ENCODE measurements at places on chromosomes 7 and 10. TPM values are rescaled to one million over a fixed set of nuclear protein-coding genes. Genes with fewer than 3 reads are reported as not detected.

The TAF3 gene
- 9.9 TPM for total RNA-seq

The TMEM229A gene
- 0.33 TPM for total RNA-seq

DNA sequence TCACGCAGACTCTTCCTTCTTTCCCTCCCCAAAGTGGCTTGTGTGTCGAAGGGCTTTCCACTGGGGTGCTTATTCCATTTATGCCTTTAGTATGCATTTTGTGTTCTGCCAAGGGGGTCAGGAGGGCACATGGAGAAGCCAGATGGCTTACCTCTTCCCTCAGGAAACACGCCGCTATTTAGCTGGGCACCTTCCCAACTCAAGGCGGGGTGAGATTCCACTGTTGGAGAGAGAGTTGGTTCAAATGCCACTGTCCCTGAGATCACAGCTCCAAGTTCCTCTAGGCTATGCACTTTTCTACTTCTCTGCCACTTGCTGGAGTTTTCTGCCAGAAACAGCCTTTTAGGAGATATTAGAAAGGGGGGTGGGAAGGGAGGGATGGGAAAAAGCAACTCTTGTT lies 1091.8 kb downstream of the LRMDA start:
- H3K4me1 ChIP-seq = peaks cover 25% of the 10 kb centered on the region
- no peak overlapping the region for H3K27ac ChIP-seq
- no peak overlapping the region for H3K4me3 ChIP-seq
- no peaks in the 10 kb centered on the region for H3K36me3 ChIP-seq
- DNase-seq = no peak

GRCh38 chr7:21939858-21940372 lies 5.8 kb downstream of the CDCA7L start:
- H3K4me1 ChIP-seq = peaks cover 29% of the 10 kb centered on the region
- no peak for DNase-seq
- H3K36me3 ChIP-seq = peaks cover 34% of the 10 kb centered on the region
- no peak overlapping the region for H3K4me3 ChIP-seq
- H3K27ac ChIP-seq = no peak overlapping the region

The IRF5 gene
- 2.5 TPM for total RNA-seq

DNA sequence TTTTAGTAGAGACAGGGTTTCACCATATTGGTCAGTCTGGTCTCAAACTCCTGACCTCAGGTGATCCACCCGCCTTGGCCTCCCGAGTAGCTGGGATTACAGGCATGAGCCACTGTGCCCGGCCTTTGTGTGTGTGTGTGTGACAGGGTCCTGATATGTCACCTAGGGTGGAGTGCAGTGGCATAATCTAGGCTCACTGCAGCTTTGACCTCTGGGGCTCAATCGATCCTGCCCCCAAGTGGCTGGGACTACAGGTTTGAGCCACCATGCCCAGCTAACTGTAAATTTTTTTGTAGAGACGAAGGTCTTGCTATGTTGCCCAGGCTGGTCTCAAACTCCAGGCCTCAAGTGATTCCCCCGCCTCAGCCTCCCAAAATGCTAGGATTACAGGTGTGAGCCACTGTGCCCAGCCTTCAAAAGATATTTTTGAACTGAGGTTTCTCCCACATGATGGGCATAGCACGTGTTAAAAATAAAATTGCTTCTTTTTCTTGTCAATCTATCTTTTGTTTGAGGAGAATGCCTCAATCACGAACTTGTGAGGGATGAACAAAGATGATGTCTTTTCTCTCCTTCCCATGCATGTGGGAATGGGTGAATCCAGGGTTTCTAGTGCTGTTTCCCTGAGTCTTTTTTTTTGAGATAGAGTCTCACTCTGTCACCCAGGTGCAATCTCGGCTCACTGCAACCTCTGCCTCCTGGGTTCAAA lies 30.8 kb upstream of the PSAP start:
- H3K4me3 ChIP-seq = no peak overlapping the region
- peaks cover 11% of the 10 kb centered on the region for H3K4me1 ChIP-seq
- DNase-seq = no peak
- no peaks in the 10 kb centered on the region for H3K36me3 ChIP-seq

- H3K4me1 ChIP-seq = no peaks in the 10 kb centered on the region
- no peaks in the 10 kb centered on the region for H3K27me3 ChIP-seq
- DNase-seq = no peak
These were observed 34.8 kb downstream of the LUC7L2 start for GRCh38 chr7:139394540-139394939.

DNA sequence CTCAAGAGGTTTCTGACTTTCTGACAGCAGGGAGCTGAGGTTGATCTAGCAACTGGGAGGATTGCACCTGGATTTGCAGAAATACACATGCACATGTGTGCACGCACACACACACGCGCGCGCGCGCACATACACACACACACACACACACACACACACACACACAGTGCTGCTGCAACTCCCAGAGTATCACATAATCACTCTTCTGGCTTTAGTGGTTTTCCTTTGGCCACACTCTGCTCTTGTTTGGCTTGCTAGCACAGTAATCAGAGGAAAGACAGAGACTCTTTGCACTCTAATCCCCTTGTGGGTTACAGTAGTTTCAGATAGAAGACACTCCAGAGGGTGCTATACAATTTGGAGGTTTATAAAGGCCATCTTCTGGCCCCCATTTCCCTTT lies 705.0 kb downstream of the AUTS2 start:
- DNase-seq = no peak
- H3K36me3 ChIP-seq = no peaks in the 10 kb centered on the region
- no peaks in the 10 kb centered on the region for H3K27me3 ChIP-seq
- H3K4me3 ChIP-seq = no peak overlapping the region
- H3K4me1 ChIP-seq = no peaks in the 10 kb centered on the region

All from type B pancreatic cell (in vitro differentiated cells).